Motor neuron (in vitro differentiated cells): ENCODE measurements at places on chromosomes 16 and 17.

DNA sequence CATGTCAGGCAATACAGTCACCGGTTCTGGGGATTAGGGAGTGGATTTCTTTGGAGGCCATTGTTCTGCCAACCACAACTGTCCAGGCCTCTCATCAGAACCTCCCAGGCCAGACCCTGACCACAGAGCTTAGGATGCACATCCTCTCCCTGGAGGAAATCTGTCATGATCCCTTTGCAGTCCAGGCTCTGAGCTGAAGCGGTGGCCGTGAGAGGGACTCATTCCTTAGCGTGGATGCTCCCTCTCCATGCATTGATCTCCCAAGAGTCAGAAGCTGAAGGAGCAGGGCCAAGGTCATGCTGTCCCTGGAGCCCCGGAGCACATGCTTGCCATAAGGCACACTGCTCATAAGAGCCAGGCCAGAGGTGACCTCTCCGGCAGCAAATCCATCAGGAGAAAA lies 181.4 kb downstream of the COPRS start:
- ATAC-seq, result no peak

- no peak for ATAC-seq
Observed at GRCh38 chr17:37717627-37718323, 27.1 kb downstream of the HNF1B start.

GRCh38 chr17:8856869-8857575 lies 10.5 kb downstream of the PIK3R6 start:
- ATAC-seq, result no peak

- no peak for ATAC-seq
Observed at GRCh38 chr17:82713071-82713723, 3.3 kb upstream of the FN3KRP start.

GRCh38 chr17:70169709-70170597 lies 621 bp downstream of the KCNJ2 start:
- peak; percentile 62 for ATAC-seq
